ENCODE measurements at places on chromosomes 4 and X. TPM values are rescaled to one million over a fixed set of nuclear protein-coding genes. Genes with fewer than 3 reads are reported as not detected.

SERTM2 gene
- not detected for polyA plus RNA-seq

SLC25A5 gene
- polyA plus RNA-seq: 346 TPM

ARHGAP36 gene
- 0.12 TPM for polyA plus RNA-seq

RBM46 gene
- polyA plus RNA-seq: 0.10 TPM

MBNL3 gene
- 32.8 TPM for polyA plus RNA-seq
